ENCODE measurements at places on chromosomes 5 and 9.

- DNase-seq: no peak
These were observed 110.9 kb downstream of the MACIR start for GRCh38 chr5:103369125-103370120.

GRCh38 chr5:122404018-122404417 is 92.0 kb downstream of the SNCAIP start:
- no peak for DNase-seq

GRCh38 chr5:127942246-127943060 is 141.1 kb upstream of the SLC12A2 start:
- no peak for DNase-seq

GRCh38 chr9:105663914-105664313 is 1.7 kb downstream of the TAL2 start:
- DNase-seq: no peak

GRCh38 chr5:83662558-83662957 is 58.1 kb downstream of the HAPLN1 start:
- DNase-seq: no peak
